ENCODE measurements at places on chromosomes 16 and 17.

DNA sequence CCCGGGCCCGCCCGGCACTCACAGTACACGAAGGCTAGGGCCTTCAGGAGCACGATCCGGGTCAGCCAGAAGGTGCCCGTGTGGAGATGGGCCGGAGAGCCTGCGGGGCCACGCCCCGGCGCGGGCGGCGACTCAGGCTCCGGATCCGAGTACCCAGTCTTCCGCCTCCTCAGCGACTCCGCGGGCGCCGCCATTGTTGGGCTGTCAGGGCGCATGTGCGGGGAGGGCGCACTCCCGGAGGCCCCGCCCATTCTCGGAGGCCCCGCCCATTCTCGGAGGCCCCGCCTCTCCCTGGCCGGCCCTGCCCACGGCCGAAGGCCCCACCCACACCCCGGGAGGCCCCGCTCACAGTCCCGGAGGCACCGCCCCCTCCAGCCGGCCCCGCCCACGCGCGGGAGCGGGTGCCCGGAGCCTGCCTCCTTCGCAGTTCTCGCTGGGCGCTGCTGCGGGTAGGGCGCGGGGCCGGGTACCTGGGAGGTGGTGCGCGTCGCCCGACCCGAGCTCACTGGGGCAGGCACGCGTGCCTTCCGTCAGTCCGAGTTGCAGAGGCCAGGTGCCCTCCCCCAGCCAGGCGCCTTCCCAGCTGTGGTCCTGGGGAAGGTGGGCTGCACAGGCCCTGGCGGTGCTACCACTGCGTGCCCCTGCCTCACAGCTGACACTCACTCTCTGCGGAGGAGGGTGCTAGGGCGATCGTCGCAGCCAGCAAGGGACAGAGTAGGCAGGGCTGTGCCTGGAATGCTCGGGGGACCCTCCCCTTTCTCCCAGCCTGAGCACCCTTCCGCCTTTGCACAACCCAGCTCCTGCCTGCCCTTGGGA is at the start of gene LMF1:
Gene LMF1, minus strand, starts transcription at position 219 of the 816 bp plus-strand sequence. Its CDS starts 4 bp downstream, at position 215.
- DNase-seq: no peak

DNA sequence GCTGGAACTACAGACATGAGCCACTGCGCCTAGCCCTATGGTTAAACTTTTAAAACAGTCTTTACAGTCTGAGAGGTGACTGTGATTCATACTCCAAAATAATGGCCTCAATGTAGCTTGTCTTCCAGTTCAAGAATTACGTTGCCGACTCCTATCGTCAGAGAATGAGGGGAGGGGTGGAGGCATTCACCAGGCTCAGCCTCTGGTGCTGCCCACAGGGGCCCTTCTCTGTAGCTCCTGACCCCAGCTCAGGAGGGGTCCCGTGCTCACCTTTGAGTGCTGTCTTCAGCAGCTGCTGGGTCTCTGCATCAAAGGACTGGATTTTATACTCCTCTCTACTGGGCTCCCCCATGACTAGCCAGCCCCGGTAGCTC is 1.2 kb downstream of the MIF4GD start:
- no peak for DNase-seq

GRCh38 chr16:49550140-49550539 is 176.5 kb downstream of the C16orf78 start:
- no peak for DNase-seq

DNA sequence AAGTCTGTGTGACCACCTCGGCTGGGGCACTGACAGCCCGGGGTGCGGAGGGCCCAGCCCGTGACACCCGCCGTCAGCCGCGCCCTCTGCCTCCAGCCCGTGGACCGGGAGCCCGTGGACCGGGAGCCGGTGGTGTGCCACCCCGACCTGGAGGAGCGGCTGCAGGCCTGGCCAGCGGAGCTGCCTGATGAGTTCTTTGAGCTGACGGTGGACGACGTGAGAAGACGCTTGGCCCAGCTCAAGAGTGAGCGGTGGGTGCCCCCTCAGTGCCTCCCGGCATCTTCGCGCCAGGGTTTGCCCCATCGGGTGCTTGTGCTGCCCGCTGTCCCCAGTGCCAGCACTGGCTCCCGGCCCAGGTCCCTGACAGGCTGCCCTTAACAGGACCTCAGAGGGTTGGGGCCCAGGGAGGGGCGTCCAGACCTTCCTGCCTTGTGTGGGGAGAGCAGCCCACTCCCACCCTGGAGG is 13.7 kb downstream of the CENPX start:
- no peak for DNase-seq

GRCh38 chr17:82941021-82942001 is 101.5 kb upstream of the ZNF750 start:
- no peak for DNase-seq

DNA sequence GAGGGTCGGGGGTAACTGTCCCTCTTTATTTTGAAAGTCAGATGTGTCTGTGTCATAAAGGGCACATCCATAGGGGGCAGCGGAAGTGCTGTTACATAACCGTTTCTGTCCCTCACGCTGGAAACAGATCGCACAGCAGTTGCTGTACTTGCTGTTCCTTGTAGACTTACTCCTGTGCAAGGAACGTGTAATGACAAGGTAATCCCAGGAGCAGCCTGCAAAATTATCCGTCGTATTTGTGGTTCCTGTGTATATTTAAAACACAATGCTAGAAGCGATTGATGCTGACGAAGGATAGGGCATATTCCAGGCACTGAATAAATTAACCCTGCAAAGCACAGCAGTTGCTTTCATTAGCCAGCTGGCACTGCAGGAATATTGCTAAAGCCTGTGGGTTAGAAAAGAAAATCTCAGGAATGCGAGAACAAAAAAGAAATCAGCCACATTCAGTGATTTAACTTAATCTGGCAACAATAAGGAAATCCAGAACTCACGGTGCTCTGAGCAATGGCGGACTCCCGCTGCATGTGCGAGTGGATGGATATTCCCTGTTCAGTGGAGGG is 76.2 kb downstream of the SPECC1 start:
- no peak for DNase-seq

GRCh38 chr16:19488213-19488640 is 33.7 kb downstream of the GDE1 start:
- no peak for DNase-seq

DNA sequence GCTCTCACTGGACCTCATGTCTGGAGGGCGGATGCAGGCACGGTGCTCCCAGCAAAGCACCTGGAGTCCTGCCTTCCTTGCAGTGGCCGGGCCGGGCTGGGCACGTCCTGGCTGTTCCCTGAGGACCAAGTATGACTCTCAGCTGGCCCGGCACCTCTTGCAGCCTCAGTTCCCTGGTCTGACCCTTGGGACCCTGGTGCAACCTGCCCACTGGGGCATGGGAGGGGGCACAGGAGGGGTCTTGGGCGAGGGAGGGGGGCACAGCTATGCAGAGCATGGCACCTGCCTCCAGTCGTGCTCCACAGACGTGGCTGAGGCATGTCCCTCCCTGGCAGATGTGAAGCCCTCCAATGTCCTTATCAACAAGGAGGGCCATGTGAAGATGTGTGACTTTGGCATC is 19.6 kb downstream of the MAP2K3 start:
- no peak for DNase-seq

GRCh38 chr16:89174055-89174827 is 2.7 kb downstream of the CDH15 start:
- DNase-seq: no peak

GRCh38 chr17:67212714-67213417 is 32.1 kb downstream of the HELZ start:
- DNase-seq: no peak

All from cortex of kidney (tissue), 1 donor.